Hippocampal formation (tissue), 2 donors: ENCODE measurements at places on chromosomes 3 and 15.
A peak's percentile ranks its signal among the peaks of the same experiment; 100 is the strongest.

- DNase-seq: no peak
Measured at GRCh38 chr3:111895071-111895470, 36.0 kb downstream of the PHLDB2 start.

GRCh38 chr3:177345049-177345972, 148.0 kb upstream of the TBL1XR1 start:
- peak; percentile 65 for DNase-seq

- DNase-seq: no peak
Measured at GRCh38 chr3:82773207-82773606, 1011.8 kb upstream of the GBE1 start.

GRCh38 chr3:139016430-139017048, 4.2 kb downstream of the PRR23B start:
- no peak for DNase-seq
